ENCODE measurements at places on chromosomes 12 and 14.

GRCh38 chr14:36717363-36717762 lies 55.7 kb downstream of the PAX9 start:
- DNase-seq, result no peak

GRCh38 chr12:69179786-69180185 lies 59.6 kb upstream of the CPSF6 start:
- no peak for DNase-seq

GRCh38 chr12:106039242-106039641 lies 99.5 kb downstream of the NUAK1 start:
- DNase-seq, result no peak

- DNase-seq, result no peak
Measured at GRCh38 chr14:98927986-98928385, 344.0 kb downstream of the BCL11B start.

DNA sequence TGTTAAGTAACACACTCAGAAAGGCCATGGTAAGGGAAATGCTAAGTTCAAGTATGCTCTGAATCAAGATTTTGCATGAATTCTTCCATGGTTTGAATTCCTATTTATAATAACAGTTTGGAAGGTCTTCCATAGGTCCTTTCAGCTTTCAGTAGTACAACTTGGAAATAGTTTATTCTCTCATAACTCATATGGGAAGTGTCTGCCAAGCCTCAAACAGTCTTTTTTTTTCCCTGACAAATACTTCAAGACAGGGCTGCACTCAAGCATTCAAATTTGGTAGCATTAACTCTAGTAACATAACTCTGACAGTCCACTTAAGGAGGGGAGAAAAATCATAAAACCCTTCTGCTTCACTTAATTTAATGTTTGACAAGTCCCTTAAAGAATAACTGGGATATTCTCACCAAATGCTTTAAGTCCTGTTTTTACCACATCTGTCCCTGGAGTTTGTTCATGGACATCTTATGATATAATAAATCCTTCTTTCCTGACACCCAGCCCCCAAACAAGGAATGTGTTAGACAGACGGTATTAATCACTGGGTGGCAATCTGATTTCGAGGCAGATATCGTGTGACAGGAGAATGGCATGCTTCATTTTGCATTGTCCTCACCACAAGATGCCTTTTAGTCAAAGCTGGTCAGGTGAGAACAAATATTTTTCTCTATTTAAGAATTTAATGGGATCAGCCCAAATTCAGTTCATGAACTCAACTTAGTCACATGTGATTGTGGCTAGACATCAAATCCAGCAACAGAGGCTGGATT lies 165.7 kb downstream of the BMP4 start:
- DNase-seq, result no peak

DNA sequence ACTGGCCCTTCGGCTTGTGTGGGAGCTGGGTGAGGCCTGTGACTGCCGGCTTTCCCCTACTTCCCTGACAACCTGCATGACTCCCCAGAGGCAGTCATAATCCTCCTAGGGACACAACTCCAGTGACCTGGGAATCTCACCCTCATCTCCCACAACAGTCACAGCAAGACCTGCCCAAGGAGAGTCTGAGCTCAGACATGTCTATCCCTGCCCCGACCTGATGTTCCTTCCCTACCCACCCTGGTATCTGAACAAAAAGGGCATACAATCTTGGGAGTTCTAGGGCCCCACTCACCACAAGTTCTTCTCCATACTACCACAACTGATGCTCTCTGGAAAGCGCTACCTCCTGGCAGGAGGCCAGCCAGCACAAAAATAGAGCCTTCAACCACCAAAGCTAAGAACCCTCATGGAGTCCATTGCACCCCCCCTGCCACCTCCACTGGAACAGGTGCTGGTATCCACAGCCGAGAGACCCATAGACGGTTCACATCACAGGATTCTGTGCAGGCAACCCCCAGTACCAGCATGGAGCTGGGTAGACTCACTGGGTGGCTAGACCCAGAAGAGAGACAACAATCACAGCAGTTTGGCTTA lies 16.8 kb downstream of the ATP23 start:
- DNase-seq, result no peak

DNA sequence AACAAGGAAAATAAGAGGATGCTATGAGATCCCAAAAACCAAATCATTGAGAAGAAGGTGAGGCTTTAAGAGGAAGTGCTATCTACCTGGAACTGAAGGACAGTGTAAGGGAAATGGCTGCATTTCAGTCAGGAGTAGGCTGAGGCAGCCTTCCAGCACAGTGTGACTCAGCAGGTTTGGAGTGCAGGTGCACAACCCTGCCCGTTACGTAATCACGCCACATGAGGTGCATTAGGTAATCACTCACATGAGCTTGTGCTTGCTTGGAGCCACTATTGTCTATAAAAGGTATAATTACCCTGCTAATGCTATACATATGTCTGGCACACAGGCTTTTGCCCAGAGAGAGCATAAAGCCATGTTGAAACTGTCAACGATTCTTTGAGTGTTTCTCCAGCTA lies 74.9 kb downstream of the DIO2 start:
- no peak for DNase-seq

- DNase-seq, result peak; percentile 61
Measured at GRCh38 chr12:57124261-57124877, 3.9 kb upstream of the LRP1 start.

DNA sequence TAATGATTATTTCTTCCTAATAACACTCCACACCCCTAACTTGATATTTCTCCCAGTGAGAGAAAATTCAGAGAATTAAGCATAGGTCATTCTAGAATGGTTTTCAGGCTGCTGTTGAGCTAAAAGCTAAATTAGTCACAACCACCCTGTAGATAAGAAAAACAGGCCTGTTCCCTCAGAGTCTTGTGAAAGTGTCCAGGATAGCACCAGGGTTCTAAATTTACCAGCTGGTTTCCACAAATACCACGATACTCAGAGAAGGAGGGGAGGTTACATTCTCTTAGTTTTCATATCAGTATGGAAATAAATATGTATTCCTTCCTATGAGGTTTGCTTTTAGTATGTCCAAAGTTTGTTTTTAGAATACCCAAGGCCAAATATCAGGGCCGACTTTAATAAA lies 66.0 kb upstream of the YARS2 start:
- no peak for DNase-seq

DNA sequence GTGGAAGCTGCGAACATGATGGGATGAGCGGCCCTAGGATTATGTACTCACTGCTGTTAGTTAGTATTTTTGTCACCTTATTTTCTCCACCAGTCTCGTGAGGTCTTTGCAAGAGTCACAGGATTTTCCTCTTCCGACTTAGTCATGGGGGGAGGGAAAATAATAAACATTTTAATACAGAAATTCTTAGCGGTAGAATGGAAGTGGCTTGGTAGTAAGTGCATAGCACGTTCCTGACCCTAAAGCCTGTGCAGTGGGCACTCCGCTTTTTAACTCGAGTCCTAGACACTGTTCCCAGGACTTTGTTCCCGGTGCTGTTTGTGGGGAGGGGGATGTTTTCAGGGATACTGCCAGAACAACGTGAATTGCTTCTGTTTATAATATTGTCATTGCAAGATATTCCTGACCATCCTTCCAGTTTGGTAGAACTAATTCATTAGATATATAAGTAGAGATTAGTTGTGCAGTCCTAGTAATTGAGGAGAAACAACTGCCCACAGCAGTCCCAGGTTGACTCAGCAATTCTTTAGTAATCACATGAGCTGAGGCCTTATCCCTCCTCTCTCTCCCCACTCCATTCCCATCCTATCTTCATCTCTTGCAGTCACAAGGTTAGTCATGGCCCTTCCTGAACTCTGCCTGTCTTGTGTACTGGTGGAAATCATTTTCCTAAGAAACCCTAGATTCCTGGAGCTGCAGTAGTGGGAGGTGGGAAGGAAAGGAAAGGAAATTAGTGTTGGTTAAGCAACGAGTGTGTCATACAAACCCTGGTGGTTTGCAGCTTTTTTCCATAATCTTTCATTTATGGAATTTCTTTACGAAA lies 799 bp downstream of the SLC38A6 start:
- no peak for DNase-seq

- DNase-seq, result no peak
Measured at GRCh38 chr12:49388682-49389386, 21.6 kb downstream of the SPATS2 start.

- peak; percentile 51 for DNase-seq
Measured at GRCh38 chr12:12331244-12331771, 18.7 kb downstream of the MANSC1 start.

DNA sequence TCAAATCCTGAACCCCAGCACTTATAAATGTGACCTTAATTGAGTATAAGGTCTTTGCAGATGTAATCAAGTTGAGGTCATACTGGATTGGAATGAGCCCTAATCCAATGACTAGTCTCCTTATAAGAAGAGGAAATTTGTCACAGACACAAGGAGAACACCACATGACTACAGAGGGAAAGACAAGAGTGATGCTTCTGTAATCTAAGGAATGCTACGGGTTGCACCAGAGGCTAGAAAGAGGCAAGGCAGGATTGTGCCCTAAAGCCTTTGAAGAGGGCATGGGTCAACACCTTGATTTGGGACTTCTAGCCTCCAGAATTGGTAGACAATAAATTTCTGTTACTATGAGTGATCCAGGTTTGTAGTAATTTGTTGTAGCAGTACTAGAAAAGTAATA lies 135.0 kb downstream of the FOXG1 start:
- no peak for DNase-seq

DNA sequence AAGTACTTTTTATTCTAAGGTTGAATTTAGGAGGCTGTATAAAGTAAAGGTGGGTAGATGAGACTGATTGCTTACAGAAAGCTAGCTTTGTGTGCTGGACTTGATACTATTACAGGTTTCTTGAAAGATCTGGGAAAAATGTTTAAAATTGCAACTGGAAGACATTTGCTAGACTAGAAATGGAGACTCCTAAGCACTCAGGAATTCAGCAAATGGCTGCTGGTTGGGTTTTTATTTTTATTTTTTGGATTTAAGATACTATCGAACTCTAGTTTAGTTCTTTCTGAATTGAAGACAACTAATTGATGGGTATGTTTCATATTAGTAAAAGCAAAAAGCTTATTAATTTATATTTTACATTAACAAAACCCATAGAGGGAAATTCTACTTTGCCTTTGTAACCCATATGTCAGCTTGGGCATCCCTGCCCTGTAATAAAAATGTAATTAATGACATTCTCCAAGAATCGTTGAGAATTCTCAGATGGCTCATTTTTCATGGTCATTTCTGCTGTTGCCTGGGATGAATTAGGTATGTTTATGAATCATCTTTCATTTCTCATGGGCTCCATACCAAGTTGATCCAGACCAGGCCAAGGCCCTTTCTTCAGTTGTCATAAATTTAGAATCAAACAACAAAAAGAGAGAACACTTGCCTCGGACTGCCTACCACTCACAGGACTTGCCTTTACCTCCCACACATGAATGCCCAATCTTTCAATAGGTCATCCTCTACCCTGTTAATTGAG lies 102.1 kb downstream of the ERGIC2 start:
- DNase-seq, result no peak

GRCh38 chr12:40469736-40470135 lies 222.5 kb upstream of the CNTN1 start:
- DNase-seq, result no peak

GRCh38 chr14:26791117-26791806 lies 193.4 kb upstream of the NOVA1 start:
- DNase-seq, result no peak

DNA sequence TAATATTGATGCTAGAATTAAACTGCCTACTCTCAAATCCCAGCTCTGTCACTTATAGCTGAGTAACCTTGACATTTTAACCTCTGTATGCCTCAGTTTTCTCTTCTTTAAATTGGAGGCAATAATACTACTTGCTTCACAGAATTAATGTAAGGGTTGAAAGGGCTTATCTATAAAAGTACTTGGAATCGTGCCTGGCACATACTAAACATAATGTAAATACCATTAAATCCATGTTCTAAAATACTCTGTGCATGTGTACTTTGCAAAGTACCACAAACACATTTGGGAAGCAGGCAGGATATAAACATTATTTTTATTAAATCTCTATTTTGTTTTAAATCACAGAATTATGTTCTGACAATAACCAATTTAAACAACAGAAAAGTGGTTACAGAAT lies 41.9 kb downstream of the DYRK4 start:
- DNase-seq, result no peak

- DNase-seq, result no peak
Measured at GRCh38 chr12:6218347-6218925, 18.2 kb downstream of the CD9 start.

DNA sequence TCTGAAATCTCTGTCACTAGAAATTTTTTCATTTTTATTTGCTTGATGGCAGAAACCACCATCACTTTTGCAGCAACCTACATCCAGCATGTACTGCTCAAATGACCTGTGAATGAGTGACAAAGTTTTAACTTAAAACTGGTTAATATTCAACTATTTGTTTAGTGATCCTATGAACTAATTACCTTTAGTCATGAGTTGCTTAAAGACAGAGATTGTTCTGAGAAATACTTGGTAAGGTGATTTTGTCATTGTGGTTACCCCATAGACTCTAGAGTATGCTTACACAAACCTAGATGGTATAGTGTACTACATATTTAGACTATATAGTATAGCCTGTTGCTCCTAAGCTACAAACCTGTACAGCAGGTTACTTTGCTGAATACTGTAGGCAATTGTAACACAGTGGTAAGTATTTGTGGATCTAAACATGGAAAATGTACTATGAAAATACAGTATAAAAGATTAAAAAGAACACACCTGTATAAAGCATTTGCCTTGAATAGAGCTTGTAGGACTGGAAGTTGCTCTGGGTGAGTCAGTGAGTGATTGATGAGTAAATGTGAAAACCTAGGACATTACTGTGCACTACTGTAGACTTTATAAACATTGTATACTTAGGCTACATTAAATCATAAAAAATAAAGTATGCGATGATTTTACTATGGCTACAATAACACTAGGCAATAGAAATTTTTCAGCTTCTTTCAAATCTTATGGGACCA lies 256.6 kb upstream of the PPFIA2 start:
- no peak for DNase-seq

- no peak for DNase-seq
Measured at GRCh38 chr12:107684990-107685359, 624 bp upstream of the PWP1 start.

GRCh38 chr12:98453070-98453469 lies 62.3 kb upstream of the TMPO start:
- peak; percentile 0 for DNase-seq

GRCh38 chr14:90454041-90455000 lies 57.5 kb downstream of the CALM1 start:
- DNase-seq, result peak; percentile 96

DNA sequence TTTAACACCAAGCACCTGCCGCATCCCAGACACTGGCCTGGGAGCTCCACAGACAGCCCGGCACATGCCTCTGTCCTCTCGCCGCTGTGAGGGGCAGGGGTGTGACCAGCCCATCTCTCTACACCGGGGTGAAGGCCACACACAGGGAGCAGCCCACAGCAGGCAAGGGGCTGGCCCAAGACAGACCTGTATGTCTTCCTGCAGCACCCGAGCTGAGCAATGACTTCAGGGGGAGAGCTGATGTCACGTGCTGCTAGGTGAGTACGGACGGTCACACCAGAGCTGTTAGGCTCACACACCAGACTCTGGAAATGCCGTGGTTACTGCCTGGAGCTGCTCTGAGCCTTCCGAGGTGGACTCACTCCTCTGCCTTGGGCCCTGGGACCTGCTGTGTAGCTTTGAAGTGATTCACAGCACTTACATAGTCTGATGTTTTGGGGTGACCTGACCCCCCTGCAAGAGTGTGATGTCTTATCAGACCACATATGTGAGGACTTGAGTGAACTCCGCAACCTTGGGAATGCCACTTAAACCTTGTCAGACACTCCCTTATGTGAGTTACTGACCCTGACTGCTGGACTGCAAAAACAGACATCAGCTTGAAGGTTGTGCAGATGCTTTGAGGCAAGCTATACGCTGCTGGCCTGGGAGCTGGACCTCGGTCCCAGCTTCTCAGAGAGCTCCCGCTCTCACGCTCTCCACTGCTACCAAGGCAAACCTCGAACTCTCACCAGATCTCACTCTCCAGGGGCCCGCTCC lies 1.8 kb downstream of the XRCC3 start:
- DNase-seq, result no peak

Measured in caudate nucleus (tissue), 63 donors.